ENCODE measurements at places on chromosomes 5 and 9.

DNA sequence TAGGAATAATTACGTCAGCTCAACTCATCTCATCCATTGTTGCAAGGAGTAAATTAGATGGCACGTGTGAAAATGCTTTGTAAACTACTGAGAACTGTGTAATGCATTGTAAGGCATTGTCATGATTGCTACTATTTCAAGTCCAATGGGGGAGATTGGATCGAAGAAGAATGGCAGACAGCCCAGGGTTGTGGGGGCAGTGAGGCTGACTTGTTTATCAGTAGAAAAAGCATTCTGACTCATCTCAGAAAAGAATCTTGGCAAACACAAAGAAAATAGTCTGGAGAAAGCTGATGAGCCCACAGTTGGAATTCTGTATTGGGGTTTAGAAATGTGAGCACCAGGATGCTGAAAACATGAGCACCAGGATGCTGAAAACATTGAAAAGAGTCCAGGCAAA, 28.0 kb upstream of the DAP start:
- DNase-seq, result no peak

- no peak for DNase-seq
These were observed 3.6 kb downstream of the SURF6 start for GRCh38 chr9:133332381-133332730.

- no peak for DNase-seq
These were observed 288.9 kb downstream of the RAB3C start for GRCh38 chr5:58871648-58872242.

GRCh38 chr9:14344053-14344524, 30.1 kb upstream of the NFIB start:
- DNase-seq, result no peak

DNA sequence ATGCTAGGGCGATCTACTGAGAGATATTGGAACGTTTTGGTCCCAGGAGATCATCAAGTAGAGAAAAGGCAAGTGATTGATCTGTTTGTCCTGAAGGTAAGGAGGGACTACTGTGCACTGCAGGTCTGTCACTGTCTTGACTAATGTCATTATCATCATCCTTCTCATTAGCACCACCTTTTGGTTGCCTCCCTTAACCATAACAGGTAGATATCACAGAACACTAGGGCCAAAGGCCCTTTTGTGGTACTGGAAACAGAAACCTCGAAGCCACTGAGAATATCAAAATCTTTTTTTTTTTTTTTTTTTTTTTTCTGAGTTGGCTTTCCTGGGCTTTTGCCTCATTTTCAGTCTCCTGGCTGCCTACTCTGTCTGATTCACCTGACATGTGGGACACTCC, 134.0 kb downstream of the KCTD16 start:
- DNase-seq, result no peak

All from activated CD8-positive, alpha-beta memory T cell treated with anti-CD3 and anti-CD28 coated beads for 4 hours (primary cell).